ENCODE measurements at places on chromosomes 12 and 14. TPM values are rescaled to one million over a fixed set of nuclear protein-coding genes. Genes with fewer than 3 reads are reported as not detected.

- DNase-seq, result no peak
Observed at GRCh38 chr12:47799357-47799955, 20.2 kb downstream of the HDAC7 start.

DNA sequence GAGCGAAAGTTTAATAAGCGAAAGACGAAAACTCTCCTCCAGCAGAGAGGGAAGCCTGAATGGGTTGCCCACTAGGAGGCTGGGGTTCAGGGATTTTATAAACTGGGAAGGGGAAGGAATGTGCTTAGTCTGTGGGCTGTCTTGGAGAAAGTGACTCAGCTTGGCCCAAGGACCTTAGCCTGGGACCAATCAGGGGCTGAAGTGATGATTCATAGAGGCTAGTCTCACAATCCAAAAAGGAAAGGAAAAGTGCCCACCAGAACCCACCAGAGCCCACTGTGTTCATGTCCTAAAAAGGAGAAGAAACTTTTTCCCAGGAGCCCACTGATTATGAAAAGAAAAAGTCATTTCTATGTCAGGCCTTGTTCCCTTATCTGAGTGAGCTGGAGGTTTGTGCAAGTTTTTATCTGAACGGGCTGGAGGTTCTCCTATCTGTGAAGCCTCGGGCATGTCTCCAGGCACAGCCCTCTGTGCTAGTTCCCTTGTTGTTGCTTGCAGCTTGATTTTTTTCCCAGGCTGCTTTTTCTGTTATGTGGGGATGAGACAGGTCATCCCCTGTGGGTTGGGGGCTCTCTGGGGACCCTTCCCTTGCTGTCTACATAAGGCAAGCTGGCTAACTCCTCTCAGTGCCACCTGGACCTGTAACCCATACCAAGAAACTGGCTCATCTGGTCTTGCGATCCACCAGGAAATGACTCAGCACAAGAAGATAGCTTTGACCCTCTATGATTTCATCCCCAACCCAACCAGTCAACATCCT is 8.3 kb upstream of the GOLGA5 start:
- peak; percentile 54 for DNase-seq

GRCh38 chr12:80033448-80033847 is 65.9 kb upstream of the OTOGL start:
- DNase-seq, result no peak

GRCh38 chr12:66030217-66030781 is 100.3 kb downstream of the LLPH start:
- DNase-seq, result no peak

DNA sequence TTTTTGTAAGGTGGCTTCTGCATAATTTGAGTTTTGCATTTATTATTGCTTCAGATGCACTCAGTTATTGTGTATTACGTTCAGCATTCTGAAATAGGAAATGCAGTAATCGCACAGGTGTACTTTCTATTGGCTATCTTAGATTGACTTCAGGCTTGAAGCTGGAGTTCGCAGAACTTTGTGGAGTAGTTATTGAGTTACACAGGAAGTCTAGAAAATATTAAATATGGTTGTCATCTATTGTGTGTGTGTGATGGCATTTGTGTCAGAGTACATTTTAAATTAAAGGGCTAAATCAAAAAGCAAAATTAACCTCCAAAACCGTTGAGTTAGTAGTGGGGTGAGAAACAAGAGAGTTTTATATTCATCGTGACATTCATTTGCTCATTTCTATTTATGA is 2.7 kb downstream of the ARID2 start:
- DNase-seq, result no peak

DNA sequence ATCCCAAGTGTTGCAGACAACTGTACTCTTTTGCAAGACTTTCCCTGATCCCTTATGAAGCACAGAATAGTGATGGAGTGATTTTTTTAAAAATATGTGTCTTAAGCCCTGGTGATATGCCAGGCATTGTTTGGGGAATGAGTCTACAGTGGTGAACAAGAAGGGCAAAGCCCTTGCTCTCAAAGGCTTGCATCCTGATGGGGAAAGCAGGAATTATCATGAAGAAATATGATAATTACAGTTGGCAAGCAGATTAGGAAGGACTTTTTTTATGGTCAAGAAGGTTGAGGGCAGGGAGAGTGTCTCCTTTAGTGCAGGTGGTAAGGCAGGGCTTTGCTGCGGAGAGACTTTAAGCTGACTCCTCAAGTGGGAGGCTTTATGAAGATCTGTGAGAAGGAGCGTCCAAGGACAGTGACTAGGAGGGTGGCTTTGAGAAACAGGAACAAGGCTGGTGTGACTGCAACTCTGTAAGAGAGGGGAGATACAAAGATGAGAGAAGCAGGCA is 100.2 kb downstream of the SYNE2 start:
- no peak for DNase-seq

Gene TRHDE
- 4.0 TPM for polyA plus RNA-seq

All from ovary (tissue), 10 donors.